ENCODE measurements at places on chromosomes 2 and 18.

DNA sequence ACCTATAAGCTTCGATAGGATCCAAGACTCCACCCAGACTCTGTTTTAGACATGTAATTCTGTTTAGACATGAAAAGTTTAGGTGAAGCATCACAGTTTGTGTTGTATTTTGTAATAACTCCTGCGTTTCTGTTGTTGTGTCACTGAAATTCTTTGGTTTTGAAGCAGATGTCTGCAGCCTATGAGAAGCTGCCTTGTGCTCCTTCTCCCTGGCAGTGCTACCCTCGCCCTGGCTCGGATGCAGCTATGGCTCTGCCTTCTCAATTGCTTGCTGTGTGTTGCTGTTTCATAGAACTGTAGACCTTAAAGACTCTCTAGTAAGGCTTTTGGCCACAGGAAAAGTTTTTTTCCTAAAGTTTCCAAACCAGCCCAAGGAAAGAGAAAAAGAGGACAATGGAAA lies 40.2 kb upstream of the ZNF638 start:
- DNase-seq, result no peak

GRCh38 chr2:204665771-204666170 lies 120.5 kb downstream of the PARD3B start:
- no peak for DNase-seq

- no peak for DNase-seq
Observed at GRCh38 chr18:3213300-3214059, 6.3 kb downstream of the MYOM1 start.

GRCh38 chr2:24354957-24355356 lies 5.4 kb downstream of the ITSN2 start:
- DNase-seq, result no peak
